ENCODE measurements at places on chromosomes 1 and 21.

GRCh38 chr1:206082831-206083695, 30.1 kb downstream of the RHEX start:
- no peak for DNase-seq

DNA sequence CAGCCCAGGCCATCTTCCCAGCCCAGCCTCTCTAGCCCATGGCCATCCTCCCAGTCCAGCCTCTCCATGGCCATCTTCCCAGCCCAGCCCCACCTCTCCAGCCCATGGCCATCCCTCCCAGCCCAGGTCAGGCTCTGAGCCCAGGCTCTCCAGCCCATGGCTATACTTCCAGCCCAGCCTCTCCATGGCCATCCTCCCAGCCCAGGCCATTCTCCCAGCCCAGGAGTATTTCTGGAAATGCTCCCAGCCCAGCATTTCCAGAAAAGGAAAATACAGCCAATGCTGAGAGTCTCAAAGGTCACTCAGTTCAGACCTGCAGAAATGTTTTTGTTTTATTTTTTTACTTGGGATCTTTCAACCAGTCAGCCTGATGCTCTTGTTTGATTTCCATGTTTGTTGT, 70.0 kb upstream of the ZNF281 start:
- no peak for DNase-seq

GRCh38 chr1:109530457-109531087, 9.1 kb upstream of the GPR61 start:
- no peak for DNase-seq

GRCh38 chr1:3243304-3243703, 174.3 kb downstream of the PRDM16 start:
- no peak for DNase-seq

- no peak for DNase-seq
These were observed 175.6 kb upstream of the TNR start for GRCh38 chr1:175919001-175919400.

GRCh38 chr1:116352349-116352813, 20.7 kb upstream of the ATP1A1 start:
- peak; percentile 4 for DNase-seq

- no peak for DNase-seq
These were observed 186.3 kb downstream of the TPR start for GRCh38 chr1:186188736-186189135.

DNA sequence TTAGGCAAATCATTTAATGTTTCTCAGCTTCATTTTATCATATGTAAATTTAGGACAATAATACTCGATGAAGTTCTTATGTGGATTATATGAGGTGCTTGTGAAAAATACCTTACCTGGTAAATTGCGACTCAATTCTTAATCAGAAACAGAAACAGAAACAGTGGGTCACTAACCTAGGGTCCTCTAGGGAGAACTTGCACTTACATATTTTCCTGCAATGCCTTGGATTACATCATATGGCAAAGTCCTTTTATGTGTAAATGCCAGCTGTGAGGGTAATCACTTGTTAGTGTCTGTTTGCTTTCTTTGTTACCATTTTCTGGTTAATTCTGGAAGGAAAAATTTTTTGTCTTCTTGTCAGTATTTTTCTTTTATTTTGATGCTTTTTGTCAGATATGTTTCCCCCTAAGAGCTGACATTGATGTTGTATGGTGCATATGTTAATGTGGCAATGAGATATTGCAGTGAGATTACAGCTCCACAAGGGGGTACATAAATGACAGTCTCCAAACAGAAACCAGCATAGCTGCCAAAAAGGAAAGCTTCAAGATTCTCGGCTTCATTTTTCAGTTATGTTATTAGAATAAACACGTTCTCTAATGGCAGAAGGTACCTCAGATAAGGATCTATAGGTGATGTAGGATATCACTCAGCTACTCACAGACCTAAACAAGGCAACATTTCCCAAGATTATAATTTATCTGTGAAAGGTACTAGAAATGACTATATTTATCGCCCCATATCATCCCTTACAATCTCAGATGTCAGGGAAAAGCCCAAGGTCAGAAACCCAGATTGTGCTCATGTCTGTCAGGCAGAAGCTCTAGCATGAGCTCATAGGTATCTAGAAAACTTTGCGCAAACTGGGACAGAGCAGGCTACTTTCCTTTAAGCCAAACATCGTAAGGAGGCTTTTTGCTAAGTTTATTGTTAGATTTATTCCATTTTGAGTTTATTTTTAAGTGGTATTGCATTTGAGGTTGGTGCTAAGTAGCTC, 119.9 kb downstream of the FASLG start:
- DNase-seq = peak; percentile 69

DNA sequence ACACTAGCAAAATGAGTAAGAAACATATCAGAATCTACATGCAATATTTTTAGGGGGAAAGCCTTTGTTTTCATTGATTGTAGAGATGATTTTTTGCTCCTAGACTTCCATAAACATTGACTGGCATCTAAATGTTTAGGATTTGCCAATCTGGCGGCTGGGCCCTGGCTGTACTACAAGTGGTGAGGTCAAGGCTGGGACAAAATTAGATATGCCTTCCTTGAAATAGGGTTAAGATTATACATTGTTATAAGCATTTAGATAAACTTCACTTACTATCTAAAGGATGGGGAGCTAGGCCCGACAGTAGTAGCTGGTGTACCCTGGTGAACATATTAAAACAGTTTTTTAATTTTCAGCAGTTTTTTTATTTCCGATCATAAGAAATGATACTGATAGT, 5.2 kb downstream of the NFIA start:
- DNase-seq = no peak

- no peak for DNase-seq
These were observed 1230.7 kb upstream of the NCAM2 start for GRCh38 chr21:19767546-19767945.

DNA sequence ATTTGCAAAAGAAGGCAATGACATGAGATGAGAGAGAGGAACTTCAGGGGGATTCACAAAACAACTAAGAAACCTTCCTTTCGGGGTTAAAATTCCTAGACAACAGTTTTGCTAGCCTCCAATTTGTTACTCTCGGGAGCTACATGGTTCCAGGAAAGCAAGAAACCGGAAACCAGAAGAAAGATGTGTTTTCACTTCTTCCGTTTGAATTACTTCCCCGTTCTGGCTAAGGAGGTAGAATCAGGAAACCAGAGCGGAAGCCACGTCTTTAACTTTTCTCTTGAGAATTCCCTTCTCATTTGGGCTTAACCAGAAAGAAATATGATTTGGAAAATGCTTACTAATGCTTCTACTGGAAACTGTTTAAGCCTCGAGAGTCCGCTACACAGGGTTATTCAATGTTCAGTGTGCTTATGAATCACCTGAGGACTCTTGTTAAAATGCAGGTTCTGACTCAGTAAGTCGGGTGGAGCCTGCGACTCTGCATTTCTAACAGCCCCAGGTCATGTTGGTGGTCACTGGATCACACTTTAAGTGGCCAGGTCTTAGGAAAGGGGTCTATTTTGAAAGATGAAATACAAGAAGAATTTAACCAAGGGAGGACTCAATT, 43.5 kb upstream of the MCOLN3 start:
- DNase-seq = peak; percentile 39

GRCh38 chr1:7199077-7199779, 414.0 kb downstream of the CAMTA1 start:
- DNase-seq = no peak

- DNase-seq = no peak
These were observed 374.5 kb downstream of the PLA2G4A start for GRCh38 chr1:187203257-187203656.

DNA sequence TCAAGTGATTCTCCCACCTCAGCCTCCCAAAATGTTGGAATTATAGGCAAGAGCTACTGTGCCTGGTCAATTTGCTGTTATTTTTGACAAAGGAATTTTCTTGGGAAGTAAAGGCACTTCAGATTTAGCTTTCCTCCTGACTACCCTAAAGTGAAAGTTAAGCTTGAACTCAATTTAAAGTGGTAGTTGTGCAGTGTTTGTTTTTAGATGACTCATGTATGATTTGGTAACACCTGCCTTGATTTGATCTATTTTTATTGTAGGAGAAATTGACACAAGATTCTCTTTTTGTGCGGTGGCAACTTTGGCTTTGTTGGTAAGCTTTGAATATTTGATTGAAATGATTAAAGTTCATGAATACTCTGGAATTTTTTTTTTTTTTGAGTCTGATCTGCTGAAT, 5.0 kb downstream of the RABGGTB start:
- DNase-seq = peak; percentile 29

GRCh38 chr1:8908388-8909151, 30.1 kb upstream of the ENO1 start:
- DNase-seq = no peak

DNA sequence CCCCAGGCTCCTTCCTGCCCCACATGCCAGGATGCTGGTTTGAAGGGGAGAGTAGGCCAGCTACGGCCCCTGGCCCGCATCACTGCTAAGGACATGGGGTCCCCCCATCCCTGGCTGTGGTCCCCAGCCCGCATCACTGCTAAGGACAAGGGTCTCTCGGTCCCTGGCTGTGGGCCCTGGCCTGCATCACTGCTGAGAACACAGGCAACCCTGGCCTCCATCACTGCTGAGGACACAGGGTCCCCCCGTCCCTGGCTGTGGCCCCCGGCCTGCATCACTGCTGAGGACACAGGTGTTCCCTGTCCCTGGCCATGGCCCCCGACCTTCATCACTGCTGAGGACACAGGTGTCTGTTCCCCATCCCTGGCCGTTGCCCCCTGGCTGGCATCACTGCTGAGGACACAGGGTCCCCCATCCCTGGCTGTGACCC, 448 bp upstream of the OBSCN start:
- DNase-seq = no peak

DNA sequence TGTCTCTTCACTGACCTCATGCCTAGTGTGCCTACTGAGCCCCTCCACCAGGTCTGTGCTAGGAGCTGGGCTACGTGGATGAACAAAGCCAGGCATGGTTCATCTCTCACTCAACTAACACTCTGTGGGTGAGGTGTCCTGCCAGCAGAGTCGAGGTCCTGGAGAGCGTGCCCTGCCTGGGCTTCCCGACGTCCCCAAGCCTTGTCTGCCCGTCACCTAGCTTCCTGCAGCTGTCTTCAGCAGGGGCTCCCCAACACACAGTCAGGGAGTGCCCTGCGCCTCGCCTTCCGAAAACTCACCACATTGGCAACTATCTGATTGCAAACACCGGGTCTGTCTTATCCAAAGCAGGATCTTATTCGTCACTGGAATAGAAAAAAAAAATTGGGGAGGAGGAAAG, 167.5 kb upstream of the ZC3H12A start:
- no peak for DNase-seq

DNA sequence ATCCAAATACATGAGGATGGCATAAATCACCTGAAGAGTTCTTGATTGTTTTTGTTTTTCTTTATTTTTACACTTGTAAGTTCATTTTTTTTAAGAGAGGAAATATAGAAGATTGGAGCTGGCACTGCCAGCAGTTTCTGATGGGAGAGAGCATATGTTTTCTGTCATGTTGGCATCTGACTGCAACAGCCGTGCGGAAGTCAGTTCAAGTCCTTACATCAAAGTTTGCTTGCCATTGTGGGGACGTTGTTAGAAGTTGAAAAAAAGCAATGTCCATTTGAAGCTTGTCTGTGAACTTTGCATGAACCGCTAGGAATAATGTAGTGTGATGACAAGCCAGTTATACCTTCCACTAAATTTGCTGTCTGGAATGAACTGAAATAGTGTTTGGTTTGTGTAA, 126.5 kb upstream of the USH2A start:
- no peak for DNase-seq

DNA sequence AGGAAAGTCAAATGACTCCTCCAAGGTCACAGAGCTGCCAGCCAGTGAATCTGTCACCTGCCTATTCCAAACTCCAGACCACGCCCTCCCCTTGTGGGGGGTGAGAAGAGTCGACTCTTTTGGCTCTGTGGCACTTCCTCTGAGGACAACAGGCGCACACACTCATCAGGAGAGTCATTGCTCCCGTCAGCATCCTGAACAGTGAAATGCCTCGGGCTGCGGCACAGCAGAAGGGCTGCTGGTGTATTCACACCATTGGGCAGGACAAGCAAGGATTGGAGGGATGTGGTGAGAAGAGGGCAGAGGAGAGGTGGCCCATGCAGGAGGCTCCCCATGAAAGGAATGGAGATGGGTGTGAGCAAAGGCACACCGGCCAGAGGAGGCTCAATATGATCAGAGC, 239.0 kb downstream of the TOMM20 start:
- no peak for DNase-seq

DNA sequence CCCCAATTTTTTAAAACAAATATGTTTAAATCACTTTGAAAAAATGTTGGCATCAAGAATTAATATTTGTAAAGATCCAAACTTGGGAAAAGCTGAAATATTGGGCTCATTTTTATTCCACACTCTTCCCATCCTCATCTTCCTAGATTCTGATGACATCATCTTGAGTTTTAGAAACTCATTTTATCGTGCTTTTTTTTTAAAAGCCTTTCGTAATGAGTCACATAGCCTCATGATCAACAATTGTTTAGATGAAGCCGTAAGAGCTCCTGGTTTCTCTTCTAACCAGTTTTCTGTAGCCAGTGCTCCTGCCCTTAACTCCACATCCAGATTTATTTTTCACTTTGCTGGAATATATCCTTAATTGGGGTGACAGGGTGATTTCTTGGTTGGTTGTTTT, 78.6 kb downstream of the POFUT2 start:
- peak; percentile 20 for DNase-seq

DNA sequence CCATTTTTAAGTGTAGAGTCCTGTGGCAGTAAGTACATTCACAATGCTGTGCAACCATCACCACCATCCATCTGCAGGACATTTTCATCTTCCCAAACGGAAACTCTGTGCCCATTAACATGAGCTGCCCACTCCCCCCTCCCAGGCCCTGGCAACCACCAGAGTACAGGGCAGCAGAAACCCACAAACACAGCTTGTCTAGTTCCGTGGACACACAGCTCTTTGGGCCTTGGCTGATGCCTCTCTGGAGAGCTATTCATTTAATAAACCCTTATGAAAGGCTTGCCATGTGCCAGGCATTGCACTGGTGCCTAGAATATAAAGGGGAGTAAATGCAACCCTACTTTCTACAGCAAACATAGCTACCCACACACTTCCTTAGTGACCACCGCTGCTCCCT, 28.0 kb downstream of the STUM start:
- no peak for DNase-seq

DNA sequence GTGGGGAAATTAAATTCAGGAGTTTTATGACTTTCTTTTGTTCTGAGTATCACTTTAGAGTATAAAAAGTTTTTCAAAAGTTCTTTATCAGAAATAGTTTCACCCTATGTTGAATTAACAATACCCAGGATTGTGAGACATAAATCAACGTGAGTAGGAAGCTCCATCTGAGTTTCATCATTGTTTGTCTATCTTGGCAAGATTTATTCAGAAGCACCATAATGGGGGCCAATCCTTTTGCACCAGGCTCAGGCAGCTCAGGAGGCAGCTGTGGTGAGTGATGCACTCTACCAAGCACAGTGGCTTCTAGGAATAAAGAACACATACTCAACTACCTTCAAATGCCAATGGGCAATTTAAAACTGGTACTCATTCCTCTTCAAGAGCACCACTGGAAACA, 12.0 kb downstream of the CREG1 start:
- no peak for DNase-seq

DNA sequence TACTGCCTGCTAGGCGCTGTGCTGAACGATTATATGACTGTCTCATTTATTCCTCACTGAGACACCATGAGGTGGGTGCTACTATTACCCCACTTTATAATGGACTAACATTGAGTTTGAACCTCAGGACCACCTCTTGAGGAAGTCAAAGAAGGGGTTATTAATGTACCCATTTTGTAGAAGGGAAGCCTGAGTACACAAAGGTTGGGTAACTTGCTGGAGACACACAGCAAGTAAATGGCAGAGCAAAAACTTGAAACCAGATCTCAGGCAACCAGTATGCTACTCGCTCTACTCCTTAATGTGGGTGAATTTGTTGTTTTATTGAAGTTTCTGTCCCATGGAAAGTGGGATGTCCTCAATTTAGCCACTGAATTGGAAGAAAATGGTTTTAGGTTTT, 30.1 kb downstream of the KCNA10 start:
- no peak for DNase-seq
